ENCODE measurements at places on chromosomes 2 and 18.

DNA sequence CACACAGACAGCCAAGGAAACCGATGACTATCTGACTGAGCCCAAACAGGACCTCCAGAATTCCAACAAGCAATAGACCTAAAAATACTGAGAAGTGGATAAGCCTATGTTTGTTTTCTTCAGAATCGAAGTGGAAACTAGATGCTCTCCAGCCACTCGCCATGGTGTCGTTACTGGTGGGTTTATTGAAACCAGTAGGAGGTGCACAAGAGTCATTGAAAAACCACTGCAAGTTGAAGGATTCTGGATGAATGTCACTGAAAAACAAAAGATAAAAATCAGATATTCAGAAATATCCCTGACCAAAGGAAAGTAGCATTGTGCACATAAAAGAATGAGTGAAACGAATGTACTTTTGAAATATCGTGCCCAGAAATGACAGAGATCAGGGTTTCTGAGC, 15.3 kb downstream of the TM4SF20 start:
- no peak for DNase-seq

DNA sequence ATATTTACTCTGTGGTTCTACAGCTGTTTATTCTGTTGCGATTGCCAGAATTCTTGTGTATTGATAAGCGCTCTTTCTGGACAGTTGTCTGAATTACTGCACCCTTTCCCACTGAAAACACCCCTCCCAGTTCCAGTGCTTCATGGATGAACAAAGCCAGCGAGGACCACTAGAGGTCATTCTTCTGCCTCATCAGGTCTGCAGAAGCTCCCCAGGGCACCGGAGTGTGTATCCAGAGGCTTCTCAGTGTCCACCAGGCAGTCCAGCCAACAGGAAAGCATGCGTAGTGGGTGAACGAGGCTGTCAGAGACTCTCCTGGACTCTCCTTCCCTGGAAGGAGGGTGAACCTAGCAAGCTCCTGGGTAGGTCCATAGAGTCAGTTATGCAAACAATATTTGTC, 40.6 kb upstream of the INHBB start:
- DNase-seq, result no peak

DNA sequence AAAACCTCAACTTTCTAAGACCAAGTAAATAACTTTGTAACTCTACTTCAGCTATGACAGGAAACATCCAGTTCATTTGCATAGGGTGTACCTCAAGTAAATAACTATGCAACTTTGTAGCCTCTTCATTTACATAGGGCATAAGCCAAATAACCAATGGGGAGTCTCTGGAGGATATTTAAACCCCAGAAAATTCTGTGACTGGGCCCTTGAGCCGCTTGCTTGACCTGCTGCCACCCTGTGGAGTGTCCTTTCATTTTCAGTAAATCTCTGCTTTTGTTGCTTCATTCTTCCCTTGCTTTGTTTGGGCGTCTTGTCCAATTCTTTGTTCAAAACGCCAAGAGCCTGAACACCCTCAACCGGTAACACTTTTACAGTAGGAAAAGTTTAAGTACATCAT, 1112.7 kb upstream of the NRXN1 start:
- DNase-seq, result no peak

DNA sequence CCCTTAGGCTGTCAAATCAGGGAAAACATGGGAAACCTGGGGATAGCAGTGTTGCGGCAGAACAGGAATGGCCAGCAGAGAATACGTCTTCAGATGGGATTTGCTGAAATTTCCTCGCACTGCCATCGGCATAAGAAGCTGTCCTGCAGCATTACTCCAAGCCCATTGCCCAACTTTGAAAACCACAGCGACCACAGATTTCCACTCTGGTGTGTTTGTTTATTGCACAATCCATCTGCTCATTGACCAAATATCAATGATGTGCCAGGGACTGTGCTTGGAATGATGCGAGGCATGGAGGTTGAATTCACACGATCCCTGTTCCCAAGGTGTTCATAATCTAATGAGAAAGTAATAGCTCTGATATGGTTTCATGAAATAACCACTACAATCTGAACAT, 383.3 kb upstream of the MYT1L start:
- DNase-seq, result no peak

DNA sequence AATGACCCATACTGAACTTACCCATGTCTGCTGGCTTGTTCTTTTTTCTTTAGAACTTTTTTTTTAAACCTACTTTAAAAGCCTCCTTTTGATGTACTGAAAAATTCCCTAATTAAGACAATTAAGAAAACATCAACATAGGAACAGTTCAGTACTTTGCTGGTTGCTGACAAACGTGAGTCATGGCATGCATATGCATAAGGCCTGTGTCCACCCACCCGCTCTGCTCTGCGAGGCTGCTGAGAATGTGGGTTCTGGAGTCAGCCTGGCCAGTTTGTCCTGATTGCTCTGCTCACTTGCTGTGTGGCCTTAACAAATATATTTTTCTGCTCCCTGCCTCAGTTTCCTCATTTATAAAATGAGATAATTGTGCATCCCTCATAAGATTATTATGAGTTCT, 27.3 kb downstream of the LAMA3 start:
- DNase-seq, result no peak

DNA sequence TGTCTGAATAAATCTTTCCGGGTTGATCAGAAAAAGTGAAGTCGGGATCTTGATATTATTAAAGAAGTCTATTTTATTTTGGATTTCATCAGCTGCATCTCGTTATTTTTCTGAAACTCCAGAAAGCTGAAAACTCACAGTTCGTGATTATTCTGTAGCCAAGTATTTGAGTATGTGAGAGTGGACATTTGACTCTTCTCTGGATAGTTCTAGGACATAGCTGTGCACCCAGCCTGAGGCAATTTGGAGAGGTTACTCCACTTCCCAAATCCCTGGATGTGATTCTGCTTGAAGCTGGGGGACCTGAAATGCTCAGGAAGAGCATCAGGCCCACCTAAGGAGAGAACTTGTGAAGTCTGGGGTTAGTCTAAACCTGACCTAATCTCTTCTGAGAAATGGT, 117.6 kb upstream of the PID1 start:
- no peak for DNase-seq

DNA sequence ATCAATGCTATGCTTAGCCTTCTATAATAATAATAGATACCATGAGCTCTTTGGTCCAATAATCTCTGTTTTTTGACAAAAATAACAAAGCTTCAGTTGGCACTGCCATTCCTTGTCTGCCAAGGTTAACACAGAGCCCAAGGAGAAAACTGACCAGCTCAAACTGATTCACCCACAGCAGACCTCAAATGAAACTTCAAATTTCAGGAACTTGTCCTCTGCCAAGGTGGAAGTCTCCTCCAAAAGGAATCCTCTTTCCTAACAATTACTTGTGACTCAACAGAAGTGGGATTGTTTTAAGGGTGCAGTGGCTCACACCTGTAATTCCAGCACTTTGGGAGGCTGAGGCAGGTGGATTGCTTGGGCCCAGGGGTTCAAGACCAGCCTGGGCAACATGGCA, 12.1 kb downstream of the AAK1 start:
- DNase-seq, result no peak

DNA sequence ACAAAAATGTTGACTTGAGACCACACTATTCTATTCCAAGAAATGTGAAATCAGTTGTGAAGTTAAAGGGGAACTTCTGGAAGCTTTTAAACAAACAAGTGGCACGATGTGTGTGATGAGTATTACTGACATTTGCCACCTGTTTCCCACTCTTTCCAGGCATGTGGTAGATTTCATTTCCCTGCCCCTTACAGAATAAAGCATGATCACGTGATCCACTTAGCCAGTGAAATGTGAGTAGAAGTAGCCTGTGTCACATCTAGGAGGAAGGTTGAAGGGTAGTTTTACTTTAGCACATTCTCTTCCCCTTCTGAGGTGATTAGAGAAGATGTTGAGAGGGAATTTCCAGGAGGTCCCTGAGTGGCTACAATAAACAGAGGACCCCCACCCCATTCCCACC, 3.8 kb downstream of the COL4A4 start:
- no peak for DNase-seq

- no peak for DNase-seq
Measured at GRCh38 chr2:120204022-120204405, 19.2 kb downstream of the TMEM185B start.

DNA sequence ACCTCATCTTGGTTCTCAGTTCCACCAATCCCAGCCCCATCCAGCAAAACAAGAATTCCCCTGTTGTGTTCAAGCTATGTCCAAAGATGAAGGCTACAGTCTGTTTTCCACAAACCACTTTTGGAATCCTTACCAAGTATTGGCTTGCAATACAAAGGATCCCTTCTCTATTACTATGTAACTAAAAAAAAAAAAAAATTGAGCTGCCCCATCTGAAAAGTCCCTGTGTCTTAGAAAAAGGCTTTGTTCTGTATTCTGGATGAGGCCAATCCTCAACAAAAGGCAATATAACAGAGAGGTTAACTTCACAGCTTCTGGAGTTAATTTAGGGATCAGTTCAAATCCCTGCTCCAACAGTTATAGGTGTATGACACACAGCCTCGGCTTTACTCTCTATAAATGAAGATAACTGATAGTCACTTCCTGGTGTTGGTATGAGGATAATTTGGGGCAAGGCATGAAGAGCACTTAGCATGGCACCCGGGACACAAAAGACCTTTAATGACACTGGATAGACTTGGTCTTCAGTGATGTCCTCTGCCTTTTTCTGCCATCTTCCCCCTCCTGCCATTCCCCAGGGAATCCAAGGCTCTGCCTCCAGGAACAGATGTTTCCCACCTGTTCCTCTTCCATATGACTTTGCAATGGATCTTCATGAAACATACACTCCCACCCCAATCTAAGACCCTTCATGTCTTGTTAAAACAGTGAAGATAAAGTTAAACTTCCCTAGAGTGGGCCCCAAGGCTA, 61.2 kb upstream of the ATL2 start:
- no peak for DNase-seq

GRCh38 chr18:64090876-64091275, 58.0 kb downstream of the LINC00305 start:
- no peak for DNase-seq

DNA sequence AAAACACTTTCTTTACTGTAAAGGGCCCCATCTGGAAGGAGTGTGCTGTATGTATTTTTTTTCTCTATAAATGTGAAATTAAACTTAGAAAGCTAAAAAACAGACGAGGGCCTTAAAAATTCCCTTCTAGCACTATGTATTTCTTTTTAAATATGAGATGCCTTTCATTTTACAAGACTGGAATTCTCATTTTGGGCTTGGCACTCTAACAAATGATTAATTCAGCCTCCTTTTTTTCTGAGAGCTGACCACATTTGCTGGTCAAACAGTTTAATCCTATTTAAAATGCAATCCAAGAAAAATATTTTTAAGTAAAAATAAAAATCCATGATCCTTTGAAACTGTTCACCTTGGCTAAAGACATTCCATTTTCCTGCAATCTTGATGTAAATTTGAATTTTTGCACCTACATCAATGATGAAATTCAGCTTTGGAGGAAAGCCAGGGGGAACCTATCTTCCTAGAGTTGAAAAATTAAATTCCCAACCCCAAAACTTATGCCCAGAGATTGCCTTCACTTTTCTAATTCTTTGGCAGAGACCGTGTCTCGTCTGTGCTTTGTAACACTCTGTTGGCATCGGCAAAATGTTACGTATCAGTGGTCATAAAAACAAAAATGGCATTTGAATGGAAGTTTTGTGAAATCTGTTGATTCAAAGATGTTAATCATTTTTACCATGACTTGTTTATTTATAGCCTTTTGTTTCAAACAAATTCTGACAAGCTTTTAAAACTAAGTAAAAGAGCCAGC, 284.5 kb downstream of the ZNF521 start:
- no peak for DNase-seq

GRCh38 chr2:109264595-109265328, 135.8 kb downstream of the SH3RF3 start:
- DNase-seq, result no peak

GRCh38 chr2:6863792-6864191, 1.9 kb downstream of the CMPK2 start:
- DNase-seq, result no peak

All from CD4-positive, alpha-beta T cell treated with Interleukin-6 at 100 ng/mL for 8 hours (primary cell).